ENCODE measurements at places on chromosomes 3 and 15.

- no peak for DNase-seq
These were observed 50.9 kb upstream of the MAP3K13 start for GRCh38 chr3:185311991-185312390.

- DNase-seq, result no peak
These were observed 123.6 kb downstream of the CACNA1D start for GRCh38 chr3:53617893-53618523.

DNA sequence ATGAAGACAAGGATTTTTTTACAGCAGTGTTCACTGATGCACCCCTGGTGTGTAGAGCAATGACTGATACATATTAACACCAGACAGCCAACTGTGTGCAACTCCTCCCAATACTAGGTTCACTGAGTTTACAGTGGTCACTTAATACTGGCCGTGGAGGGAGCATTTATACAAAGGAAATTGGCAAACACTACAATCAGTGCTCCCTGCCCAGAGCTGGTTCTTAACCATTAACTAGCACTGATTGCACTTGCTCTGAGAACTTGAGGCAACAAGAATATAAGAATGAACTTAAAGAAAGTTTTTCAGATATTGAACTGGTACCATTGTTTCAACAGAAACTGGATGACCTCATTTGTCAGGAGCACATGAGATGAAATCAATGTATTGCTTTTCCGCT lies 110.6 kb downstream of the MAGI1 start:
- no peak for DNase-seq

GRCh38 chr15:92638291-92638708 lies 17.3 kb downstream of the FAM174B start:
- DNase-seq, result no peak

- peak; percentile 30 for DNase-seq
These were observed 12.0 kb downstream of the MRPL46 start for GRCh38 chr15:88454867-88455810.

DNA sequence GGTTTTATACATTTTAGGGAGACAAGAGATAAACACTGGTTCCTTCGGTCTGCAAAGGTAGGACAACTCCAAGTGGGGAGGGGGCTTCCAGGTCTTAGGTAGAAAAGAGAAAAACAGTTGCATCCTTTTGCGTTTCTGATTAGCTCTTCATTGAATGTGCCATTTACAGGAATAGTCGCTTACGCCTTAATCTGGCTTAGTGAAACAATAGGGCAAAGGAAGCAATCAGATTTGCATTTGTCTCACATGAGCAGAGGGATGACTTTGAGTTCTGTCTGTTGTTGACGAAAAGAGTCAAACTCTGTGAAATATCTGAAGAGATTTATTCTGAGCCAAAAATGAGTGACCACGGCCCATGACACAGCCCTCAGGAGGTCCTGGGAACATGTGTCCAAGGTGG lies 166.0 kb upstream of the ATP10A start:
- no peak for DNase-seq

DNA sequence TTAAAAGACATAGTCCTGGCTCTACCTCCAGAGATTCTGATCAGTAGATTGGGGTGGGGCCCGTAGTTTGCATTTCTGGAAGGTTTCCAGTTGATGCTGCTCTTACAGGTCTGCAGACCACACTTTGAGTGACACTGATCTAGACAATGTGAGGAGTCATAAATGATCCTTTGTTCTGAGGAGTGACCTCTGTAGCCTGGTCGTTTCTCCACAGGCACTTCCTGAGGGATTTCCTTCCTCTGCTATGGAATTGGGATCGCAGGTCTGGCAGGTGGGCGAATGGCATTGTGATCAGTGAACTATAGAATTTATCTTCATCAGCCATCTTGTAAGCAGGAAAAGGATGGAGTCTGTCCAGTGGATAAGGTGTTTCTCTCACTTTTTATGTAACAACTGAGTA lies 5.5 kb downstream of the GFM1 start:
- DNase-seq, result no peak

DNA sequence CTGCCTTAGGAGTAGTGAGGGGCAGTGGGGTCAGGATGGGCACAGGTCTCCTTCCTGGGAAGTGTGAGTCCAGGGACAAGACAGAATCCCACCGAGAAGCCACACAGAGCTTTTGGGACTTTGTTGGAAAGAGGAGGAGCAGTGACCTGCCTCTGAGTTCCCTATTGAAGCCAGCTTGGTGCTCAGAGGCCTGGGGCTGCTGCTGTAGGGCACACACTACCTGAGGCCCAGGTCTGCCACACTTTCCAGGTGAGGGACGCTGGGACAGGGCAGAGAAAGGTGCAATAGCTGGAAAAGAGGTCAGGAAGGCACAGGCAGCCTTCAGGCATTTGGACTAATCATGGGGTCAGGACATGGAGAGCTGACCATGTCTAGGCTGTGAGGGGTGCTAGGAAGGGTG lies 67.7 kb downstream of the SCN5A start:
- DNase-seq, result no peak

- peak; percentile 8 for DNase-seq
These were observed 690.1 kb upstream of the BCHE start for GRCh38 chr3:166527325-166527724.

GRCh38 chr3:172104471-172105072 lies 65.2 kb downstream of the FNDC3B start:
- no peak for DNase-seq

GRCh38 chr3:53775834-53776251 lies 70.4 kb downstream of the CHDH start:
- no peak for DNase-seq

DNA sequence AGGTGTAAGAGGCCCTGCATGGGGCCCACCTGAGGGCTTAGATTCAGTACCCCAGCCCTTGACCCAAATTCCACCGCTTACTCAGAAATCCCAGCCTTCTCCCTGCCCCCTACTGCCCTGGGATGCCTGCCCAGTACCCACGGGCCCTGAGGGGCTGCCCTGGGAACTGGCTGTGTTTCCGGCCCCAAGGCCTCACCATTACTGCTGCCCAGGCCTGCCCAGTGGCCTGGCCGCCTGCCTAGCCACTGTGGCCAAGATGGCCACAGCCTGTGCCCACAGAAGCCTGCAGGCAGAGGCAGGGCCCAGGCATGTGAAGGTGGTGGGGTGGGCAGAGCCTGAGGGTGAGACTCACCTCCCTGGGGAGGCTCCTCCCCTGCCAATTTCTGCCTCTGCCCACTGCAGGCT lies 6.1 kb upstream of the PRKCD start:
- no peak for DNase-seq

GRCh38 chr3:3842356-3842755 lies 43.1 kb downstream of the LRRN1 start:
- no peak for DNase-seq

DNA sequence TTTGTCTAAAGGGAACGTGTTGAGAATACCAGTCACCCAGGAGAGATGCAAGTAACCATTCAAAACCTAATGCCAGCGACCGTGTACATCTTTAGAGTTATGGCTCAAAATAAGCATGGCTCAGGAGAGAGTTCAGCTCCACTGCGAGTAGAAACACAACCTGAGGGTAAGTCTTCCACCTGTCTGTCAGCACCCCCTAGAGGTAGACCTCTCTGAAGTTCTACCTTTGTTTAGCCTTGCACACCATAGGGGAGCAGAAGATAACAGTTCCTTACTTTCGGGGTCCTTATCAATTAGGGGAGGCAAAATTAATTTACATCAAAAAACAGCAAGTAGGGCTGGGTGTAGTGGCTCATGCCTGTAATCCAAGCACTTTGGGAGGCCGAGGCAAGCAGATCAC lies 124.4 kb downstream of the HCN4 start:
- DNase-seq, result no peak

- no peak for DNase-seq
These were observed 499.1 kb downstream of the ROBO2 start for GRCh38 chr3:77539014-77539413.

- peak; percentile 23 for DNase-seq
These were observed 336.1 kb downstream of the FOXP1 start for GRCh38 chr3:71247221-71247957.

DNA sequence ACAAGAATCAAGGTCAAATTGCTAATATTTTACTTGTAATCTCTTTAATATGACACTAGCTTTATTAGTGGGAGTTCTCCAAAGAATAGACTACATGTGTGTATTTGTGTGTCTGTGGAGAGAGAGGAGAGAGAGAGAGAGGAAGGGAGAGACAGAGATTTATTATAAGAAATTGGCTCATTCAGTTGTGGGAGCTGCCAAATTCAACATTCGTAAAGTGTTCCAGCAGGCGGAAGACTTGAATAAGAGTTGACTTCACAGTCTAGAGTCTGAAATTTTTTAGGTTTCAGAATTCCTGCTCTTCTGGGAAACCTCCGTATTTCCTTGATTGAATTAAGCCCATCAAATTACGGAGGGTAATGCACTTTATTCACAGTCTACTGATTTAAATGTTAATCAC lies 4.7 kb upstream of the CLDN1 start:
- no peak for DNase-seq

DNA sequence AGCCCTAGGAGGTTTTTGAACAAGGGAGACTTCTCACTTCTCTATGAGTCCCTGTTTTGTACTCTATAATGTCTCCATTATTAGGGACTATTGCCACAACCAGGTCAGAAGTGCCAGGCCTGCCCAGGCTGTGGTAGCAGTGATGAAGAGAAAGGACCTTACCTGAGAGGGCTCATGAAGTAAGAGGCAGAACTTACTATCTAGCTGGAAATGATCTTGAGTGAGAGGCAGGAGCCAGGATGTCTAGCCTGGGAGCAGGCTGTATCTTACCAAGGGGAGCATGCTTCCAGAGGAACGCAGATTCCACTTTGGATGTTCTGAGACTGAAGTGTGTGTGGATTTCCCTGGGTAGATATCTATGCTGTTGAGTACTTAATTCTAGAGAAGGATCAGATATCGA lies 93.3 kb downstream of the RPL39L start:
- no peak for DNase-seq

- DNase-seq, result no peak
These were observed 2.5 kb downstream of the PDZRN3 start for GRCh38 chr3:73622091-73622805.

GRCh38 chr3:78812166-78812565 lies 955.6 kb downstream of the ROBO1 start:
- no peak for DNase-seq

- DNase-seq, result no peak
These were observed 689.6 kb downstream of the MECOM start for GRCh38 chr3:168973897-168974296.

DNA sequence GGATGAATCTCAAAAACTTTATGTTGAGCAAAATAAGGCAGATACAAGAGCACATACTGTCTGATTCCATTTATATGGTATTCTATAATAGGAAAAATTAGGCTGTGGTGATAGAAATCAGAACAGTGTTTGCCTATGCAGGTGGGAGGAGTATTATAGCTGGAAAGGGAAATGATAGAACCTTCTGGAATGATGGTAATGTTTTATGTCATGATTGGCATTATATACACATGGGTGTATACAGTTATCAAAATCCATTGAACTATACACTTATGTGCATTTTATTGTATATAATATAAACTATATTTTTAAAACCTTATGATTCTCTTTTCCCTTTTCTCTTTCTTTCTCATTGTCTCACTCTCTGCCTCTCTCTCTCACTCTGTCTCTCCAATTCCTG lies 156.1 kb downstream of the THSD4 start:
- no peak for DNase-seq

DNA sequence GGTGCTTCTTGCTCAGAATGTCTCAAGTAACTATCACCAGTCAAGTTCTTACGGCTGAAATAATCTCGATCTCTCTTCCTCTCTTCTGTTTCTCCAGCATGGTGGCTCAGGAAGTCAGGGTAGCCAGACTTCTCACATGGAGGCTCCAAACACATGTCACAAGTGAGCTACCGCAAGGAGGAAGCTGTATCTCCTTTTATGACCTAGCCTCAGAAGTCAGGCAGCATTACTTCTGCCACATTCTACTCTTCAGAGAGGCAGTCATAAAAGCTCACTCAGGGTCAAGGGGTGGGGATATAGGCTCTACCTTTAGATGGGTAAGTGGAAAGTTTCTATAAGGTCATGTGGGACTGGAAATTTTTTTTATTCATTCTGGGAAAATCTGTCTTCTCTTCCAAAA lies 86.6 kb upstream of the NEO1 start:
- DNase-seq, result no peak

- peak; percentile 69 for DNase-seq
These were observed 9.7 kb upstream of the EIF1B start for GRCh38 chr3:40299721-40300335.

Data from HS-5 (cell line).